ENCODE measurements at places on chromosomes 2 and 18.

- no peak for DNase-seq
Observed at GRCh38 chr2:30185178-30185577, 38.4 kb downstream of the YPEL5 start.

- DNase-seq = no peak
Observed at GRCh38 chr18:4721545-4721944, 266.4 kb upstream of the DLGAP1 start.

- DNase-seq = no peak
Observed at GRCh38 chr18:48803518-48803917, 147.2 kb downstream of the SMAD7 start.

GRCh38 chr2:60292242-60292641 is 261.2 kb downstream of the BCL11A start:
- no peak for DNase-seq

DNA sequence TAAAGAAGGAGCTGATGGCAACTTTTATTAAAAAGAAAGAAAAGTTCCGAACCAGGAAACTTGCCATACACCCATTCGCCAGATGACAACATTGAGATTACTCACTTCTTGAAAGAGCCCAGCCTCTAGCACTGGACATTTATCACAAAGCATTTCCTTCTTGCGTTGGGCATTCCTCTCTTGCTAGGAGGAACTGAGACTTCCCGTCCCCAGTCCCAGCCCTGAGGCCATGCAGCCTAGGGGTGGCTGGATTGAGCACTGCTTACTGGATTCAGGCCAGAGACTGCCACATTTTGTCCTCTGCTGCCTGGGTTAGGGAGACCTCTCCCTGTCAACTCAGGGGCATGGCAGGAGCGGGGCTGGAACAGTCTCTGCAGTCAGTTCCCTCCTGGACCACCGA is 80.1 kb downstream of the SDC1 start:
- no peak for DNase-seq

GRCh38 chr2:156189584-156189983 is 142.9 kb downstream of the NR4A2 start:
- no peak for DNase-seq

GRCh38 chr2:43129676-43130547 is 96.5 kb downstream of the ZFP36L2 start:
- DNase-seq = no peak

DNA sequence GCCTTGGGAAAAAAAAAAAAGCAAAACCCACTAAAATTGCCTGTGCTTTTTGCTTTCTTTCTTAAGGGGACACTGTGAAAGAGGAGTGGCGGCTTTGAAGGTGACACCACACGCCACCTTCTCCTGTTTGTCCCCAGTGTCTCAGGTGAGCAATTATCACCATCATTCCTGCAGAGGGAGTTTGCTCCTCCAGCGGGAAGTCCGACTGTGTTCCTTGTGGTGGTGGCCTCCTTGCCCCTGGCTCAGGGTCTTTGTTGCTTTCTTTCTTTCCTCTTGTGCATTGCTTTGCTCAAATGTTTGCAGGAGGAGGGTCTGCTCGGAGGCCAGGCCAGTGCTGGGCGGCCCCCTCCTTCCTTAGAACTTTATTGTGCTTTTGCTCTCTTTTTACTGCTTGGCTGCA is 164.3 kb upstream of the CXCR4 start:
- DNase-seq = no peak

DNA sequence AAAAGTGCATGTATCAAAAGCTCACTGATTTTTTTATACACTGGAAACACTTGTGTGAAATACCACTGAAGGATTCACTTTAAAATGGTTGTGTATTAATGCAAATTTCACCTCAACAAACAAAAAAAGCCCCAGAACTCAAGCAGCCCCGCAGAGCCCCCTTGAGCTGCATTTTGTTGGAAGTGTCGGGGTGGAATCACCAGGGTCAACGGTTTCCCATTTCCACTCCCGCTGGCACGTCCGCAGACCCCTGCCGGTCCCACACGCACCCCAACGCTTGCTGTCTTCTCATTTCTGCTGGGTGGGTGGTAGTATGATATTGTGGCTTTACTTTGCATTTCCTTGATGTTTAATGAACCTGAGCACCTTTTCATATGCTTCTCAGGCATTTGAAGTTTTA is 239.7 kb downstream of the FAM210A start:
- no peak for DNase-seq

DNA sequence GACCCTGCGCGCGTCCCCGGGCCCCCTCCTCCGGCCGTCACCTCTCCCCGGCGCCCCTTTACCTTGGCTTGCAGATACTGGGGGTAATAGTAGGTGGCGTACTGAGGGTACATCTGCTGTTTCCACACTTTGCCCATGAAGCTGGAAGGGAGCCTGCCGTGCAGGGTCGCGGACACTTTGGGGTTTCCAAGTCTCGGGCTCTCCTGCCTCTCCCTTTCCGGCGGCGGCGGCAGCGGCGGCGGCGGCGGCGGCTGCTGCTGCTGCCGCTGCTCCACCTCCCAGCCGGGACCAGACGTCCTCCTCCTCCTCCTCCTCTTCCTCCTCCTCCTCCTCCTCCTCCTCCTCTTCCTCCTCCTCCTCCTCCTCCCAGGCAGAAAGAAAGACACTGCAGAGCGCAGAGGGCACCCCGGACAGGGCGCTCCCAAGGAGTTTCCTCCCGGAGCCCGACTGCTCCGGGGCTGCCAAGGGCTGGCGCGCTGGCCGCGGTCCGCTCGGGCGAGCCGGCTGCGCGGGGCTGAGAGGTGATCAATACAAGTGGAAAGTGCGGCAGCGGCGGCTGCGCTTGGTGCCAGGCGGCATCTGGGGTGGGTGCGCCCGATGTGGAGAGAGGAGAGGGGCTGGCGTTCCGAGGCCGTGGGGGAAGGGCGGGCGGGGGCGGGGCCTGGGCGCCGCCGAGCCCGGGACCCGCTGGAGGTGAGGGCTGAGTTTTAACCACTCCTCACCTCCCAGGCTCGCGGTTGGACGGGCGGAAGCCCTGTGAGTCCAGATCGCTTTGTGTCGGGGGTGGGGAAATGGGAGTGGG is at the start of gene RBMS1:
TSS of gene RBMS1 (minus strand) at position 581 of the 802 bp plus-strand sequence. CDS start at position 137, 444 bp downstream.
- DNase-seq = peak; percentile 67

GRCh38 chr18:11927497-11927896 is 19.4 kb upstream of the MPPE1 start:
- no peak for DNase-seq

GRCh38 chr2:28336982-28337627 is 55.6 kb upstream of the FOSL2 start:
- DNase-seq = no peak

GRCh38 chr2:16931441-16931840 is 265.8 kb upstream of the CYRIA start:
- no peak for DNase-seq

DNA sequence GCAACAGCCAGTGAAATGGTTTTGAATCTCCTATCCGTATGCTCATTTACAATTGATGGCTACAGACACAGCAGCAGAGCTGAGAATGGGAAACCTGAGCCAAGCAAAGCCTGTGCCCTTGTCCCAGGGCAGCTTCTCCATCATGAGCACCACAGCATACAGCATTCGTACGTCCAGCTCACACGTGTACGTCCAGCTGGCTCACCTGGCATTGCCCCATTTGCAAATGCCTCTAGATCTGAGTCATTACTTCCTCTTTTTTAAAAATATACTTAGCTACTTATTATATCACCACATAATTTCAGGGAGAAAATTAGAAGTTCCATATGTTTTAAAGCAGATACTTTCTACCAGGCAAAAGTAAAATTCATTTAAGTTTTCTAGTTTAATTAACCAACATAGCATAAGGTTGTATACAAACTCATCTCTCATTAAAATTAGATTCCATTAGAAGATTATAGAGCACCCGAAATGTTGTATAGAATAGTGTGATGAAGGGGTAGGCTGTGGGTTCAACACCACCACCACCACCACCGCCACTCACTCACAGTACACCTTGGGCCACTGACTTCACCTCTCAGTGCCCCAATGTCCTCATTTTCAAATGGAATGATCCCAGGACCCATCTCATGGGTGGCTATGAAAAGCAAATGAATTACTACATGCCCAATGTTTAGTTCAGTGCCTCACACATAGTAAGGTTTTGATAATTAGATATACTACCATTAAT is 31.4 kb upstream of the TMEM177 start:
- DNase-seq = no peak

- DNase-seq = peak; percentile 28
Observed at GRCh38 chr2:172404824-172405223, 22.6 kb upstream of the ITGA6 start.

DNA sequence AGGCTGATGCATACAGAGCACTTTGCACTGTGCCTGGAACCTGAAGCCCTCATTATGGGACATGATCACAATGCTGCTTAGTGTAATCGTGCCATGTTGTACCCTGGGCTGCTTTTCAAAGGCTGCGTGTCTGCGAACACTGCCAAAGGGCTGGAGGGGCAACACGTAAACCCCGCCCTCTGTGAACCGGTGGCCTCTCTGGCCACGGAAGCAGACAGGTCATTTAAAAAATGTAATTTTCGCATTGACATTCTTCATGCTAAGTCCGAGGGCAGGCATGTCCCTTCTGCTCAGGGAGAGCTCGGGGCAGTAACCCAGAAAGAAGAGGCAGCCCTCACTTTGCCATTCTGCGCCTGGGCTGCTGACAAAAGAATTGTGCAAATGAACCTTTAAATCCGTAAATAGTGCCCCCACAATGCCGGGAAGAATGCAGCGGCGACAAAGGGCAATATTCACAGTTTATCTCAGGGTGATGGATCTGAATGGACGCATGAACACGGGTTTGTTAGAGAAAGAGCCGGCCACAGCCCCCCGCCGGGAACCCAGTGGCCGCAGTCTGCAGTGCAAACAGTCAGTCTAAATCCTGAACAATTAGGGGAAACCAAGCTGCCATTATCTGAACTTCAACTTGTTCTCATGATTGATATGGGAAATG is 226.1 kb downstream of the MYCN start:
- DNase-seq = no peak

GRCh38 chr18:457140-457519 is 43.4 kb downstream of the COLEC12 start:
- no peak for DNase-seq

DNA sequence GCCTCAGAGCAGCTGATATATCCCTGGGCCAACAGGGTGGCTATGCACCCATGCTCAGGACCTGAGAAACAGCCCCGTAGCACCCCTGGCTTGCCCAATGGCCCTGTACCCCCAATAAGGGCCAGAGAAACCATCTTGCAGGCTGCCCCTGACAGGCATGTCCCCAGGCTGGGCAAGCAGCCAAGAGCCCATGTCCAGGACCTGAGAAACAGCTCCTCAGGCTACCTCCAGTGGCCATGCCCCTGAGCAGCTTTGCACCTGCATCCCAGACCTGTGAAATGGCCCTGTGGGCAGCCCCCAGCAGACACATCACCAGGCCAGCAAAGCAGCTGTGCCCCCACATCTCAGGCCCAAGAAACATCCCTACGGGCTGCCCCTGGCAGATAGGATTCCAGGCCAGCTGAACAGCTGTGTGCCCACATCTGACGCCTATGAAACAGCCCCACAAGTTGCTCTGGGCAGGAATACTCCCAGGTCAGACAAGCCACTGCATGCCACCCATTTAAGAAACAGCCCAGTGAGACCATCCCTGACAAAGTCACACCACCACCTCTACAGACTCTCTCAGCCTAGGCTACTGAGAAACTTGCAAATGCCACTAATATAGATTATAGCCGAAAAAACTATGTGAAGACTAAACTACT is 84.1 kb downstream of the TMEM237 start:
- DNase-seq = no peak

DNA sequence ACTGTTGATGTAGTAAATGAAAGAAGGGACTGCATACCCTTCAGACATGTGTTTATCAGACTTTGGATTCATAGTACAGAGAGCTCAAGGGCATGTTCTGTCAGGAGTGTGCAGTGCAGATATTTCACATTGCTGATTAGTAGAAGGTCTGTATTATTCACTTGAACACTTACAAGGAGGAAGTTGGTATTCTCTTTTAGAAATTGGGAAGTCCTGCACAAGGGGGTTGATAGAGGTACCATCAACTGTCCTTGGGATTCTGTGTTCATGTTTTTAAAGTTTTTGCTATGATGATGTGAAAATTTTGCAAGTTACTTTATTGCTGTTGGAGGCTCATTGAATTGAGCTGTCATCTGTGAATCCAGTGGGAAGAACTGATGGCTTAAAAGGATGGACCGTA is 6.7 kb downstream of the PSMD1 start:
- no peak for DNase-seq

DNA sequence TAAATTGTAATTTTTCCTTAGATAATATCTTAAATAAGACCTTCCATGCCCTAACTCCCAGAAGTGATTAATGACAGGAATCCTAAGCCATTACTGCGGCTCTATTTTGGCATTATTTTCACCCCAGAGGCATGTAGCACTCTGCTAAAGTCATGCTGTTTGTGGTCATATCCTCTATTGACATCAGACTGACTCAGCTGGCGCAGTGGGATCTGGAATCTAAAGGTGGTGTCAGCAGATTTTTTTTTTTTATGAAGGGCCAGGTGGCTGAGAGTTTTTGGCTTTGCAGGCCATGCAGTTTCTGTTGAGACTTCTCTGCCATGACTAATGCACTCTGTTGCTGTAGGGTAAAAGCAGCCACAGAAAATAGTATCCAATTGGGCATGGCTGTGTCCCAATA is 64.1 kb upstream of the ACVR1C start:
- DNase-seq = peak; percentile 20

- peak; percentile 59 for DNase-seq
Observed at GRCh38 chr2:224142397-224143312, 103.6 kb upstream of the SERPINE2 start.

DNA sequence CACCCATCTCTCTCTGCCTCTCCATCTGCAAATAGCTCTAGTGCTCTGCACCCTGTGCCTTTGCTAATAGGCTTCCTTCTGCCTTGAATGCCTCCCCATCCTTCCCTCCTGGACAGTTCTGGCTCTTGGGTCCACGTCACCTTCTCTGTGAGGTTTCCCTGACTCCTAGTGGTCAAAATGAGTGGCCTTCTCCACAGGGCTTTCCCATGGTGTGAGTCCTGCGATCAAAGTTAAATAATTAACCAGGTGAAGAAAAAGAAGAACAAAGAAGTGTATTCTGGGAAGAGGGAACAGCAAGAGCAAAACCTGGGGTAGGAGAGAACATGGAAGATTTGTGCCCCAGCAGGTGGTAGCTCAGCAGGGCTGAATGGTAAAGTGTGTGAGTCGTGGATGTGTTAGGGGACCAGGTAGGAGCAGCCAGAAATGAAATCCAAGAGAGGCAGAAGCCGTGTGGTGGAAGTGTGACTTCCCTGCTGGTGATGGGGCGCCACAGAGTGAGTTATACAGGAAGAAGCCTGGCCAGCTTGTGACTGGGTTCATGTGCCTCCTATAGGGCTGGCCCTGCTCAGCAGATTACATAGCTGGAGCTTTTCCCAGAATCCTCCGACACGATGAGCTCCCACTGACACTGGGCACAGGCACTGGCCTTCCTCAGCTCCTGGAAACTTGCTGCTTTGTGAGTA is 93.8 kb upstream of the LDAH start:
- DNase-seq = peak; percentile 45

DNA sequence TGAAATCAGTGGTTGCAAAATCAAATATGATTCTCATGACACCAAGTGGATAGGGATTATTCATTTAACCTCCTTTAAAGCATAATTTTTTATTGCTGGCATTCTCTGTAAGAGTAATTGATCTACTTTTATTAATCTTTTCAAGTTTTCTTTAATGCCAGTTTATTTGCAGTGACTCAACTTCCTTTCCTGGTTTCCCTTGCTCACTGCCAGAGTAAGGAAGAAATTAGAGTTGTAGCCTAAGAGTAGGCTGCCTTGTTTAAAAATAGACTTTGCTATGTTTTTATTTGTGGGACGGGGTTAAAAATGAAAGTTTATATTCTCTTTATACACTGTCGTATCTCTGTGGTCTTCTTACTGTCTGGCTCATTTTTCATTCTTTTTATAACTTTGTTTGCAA is 148.6 kb downstream of the WDR7 start:
- DNase-seq = no peak
